Activated naive CD4-positive, alpha-beta T cell treated with anti-CD3 and anti-CD28 coated beads for 36 hours (primary cell): ENCODE measurements at places on chromosomes 2 and 18. TPM values are rescaled to one million over a fixed set of nuclear protein-coding genes. Genes with fewer than 3 reads are reported as not detected.

Gene LYPD1
- total RNA-seq: not detected

Gene SLC19A3
- not detected for total RNA-seq

Gene MRPL30
- 43.3 TPM for total RNA-seq

Gene ALK
- not detected for total RNA-seq

Gene AQP12A
- total RNA-seq: not detected

Gene EVA1A
- total RNA-seq: not detected
